B cell (primary cell): ENCODE measurements at places on chromosomes 6 and 20. TPM values are rescaled to one million over a fixed set of nuclear protein-coding genes. Genes with fewer than 3 reads are reported as not detected.

PRND gene
- not detected in 2 replicates for total RNA-seq

NKX2-4 gene
- total RNA-seq = not detected in 2 replicates

SCRT2 gene
- not detected in 2 replicates for total RNA-seq

KCNK5 gene
- 0.07 TPM in 1 of 2 replicates, not detected in the other for total RNA-seq

SLC32A1 gene
- total RNA-seq = not detected in 2 replicates

ZC2HC1B gene
- 0.84 and 0.92 TPM in 2 replicates for total RNA-seq
